ENCODE measurements at places on chromosomes 3 and 15.

GRCh38 chr15:27804569-27805260 is 294.4 kb downstream of the OCA2 start:
- DNase-seq, result no peak

DNA sequence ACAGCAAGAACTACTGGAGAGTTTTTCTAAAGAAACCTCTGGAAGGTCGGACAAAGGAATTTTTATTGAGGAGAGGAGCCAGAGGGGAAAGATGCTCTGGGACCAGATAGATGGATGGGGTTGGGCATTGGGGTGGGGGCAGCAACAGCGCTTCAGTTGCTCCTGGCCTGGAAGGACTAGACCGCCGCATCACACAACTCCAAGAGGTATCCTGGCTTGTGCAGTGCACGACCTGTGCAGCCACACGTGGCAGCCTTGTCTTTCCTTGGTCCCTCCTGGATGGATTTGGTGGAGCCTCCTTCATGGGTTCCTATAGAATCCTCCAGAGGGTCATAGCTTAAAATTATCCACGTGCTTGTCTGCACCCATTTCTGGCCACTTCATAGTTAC is 23.0 kb downstream of the MAGEF1 start:
- DNase-seq, result no peak

- no peak for DNase-seq
Measured at GRCh38 chr3:71035314-71035713, 548.2 kb downstream of the FOXP1 start.

- DNase-seq, result peak; percentile 24
Measured at GRCh38 chr15:89899295-89899945, 5.6 kb upstream of the AP3S2 start.

- DNase-seq, result no peak
Measured at GRCh38 chr15:70772402-70772801, 9.0 kb upstream of the UACA start.

DNA sequence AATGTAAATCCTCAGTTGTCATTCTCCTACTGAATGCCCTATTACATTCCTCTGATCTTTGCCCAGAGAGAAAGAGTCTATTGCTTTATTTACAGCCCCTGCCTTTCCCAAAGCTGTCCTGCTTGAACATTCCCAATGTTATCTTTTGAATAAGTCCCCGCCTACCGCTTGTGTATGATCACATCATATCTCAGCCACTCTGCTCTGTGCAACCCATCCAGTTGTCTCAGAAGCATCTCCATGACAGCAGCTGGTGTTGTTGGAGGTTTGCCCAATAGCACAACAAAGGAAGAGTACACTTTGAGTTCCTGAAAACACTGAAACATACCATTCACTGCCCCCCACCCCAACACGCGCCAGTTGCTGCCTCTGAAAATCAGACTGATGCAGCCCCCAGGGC is 22.0 kb upstream of the FAM3D start:
- DNase-seq, result no peak

GRCh38 chr15:33155691-33156420 is 38.7 kb downstream of the FMN1 start:
- DNase-seq, result no peak

DNA sequence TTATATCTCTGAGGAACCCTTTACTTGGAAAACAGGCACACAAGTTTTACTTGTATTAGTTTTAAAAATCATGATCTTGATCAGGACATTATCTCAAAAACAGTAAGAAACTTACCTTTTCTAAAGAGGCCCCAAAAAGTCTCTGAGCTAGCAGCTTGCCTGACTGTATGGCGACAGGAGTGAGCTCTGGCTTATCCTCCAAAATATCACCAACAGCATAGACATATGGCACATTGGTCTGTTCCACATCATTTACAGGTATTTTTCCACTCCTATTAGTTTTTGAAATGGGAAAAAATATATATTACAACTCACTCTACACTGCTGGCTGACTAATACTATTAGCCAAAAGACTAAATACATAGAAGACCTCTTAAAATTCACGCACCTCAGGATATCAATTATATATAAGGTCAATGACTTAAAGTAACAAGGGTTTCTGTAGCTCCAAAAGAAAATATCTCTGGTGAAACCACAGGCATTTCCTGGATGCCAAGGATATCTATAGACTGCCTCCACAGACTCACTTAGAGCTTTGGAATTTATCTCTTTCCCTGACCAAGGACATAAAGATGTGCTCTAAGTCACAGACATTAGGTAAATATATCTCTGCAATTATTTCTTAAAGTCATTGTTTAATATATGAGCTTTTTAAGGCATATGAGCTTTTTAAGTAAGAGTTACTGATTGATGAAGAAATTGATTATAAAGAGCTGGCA is 33.1 kb downstream of the TXNRD3 start:
- no peak for DNase-seq

DNA sequence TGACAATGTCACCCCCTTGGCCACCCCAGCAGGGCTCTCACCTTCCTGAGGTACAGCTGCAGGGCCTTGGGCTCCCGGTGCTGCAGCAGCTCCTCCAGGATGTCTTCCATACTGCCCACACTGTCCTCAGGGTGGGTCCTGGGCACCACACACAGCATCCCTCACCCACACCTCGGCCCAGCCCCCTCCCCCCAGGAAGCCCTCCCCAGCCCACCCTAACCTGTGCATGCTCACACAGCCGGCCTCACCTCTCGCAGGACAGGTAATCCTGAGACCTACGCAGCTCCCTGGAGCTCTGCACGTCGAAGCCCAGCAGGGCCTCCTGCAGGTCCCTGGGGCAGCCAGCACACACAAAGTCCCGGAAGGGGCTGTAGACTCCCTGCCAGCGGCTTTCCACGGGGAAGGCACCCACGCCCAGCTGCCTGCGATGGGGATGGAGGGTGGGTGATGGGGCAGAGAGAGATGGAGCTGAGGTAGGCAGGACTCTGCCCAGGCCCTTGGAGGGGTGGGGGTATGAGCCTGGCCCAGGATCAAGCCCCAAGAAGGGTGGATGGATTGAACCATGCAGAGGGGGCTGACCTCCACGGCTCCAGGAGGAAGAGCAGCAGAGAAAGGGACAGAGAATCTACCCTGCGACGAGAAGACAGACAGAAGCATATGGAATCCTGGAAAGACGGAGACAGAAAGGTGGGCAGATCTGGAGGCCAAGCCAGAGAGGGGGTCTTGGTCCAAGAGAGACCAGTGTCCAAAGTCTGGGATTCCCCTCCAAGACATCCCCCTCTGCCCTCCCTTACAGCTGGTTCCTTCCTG is 16.7 kb downstream of the ALS2CL start:
- DNase-seq, result no peak

DNA sequence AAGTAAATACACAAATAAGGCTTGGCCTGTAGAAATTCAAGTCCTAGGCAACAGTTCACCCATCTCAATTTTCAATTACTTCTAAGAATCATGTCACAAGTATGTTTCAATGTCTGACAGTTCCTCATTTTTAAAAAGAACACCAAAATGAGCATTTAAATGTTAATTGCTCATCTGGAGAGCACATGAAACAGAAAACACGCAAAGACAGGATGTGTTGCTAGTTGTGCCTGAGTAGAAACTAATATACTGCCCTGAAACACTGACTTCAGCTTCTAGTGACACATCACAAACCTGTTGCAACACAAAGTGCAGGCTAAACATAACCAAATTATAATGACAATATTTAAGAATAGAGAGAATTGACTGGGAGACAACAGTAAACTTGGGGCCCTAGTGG is 167.3 kb upstream of the THBS1 start:
- no peak for DNase-seq

DNA sequence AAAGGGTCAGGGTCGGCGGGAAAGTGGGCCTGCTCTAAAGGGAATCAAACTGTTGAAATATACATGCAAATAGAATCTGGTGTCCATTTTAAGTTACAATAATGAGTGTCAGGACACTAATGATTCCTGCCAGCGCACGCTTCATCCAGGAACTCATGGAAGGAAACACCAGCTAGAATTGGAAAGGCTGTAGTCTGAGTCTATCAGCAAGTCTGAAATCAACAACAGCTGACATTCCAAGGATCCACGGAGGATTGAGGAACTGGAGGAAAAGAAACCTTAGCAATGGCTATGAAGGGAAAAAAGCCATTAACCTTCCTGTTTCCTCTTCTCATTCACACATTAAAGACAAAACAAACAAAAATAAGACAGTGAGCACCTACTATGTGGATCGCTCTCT is 1063.1 kb downstream of the NTRK3 start:
- DNase-seq, result no peak

GRCh38 chr3:132416161-132416560 is 1.1 kb upstream of the DNAJC13 start:
- no peak for DNase-seq

DNA sequence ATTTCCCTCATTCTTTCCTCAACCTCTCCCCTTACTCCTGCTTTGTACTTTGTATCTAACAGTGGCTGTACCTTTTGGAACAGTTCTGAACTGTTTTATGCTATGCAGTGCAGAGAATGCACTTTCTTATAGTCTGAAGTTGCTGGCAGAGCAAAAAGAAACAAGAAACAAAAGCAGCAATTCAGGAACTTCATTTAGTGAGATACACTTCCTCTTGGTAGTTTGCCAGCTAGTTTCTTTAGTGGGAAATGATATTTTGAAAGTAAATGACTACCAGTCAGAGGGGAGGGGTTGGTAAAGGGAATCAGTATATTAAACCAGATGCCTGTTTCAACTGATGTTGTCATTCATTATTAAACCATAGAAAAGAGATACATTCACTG is 55.0 kb upstream of the CHD2 start:
- no peak for DNase-seq

- DNase-seq, result no peak
Measured at GRCh38 chr15:35309886-35310285, 224.8 kb upstream of the NANOGP8 start.

DNA sequence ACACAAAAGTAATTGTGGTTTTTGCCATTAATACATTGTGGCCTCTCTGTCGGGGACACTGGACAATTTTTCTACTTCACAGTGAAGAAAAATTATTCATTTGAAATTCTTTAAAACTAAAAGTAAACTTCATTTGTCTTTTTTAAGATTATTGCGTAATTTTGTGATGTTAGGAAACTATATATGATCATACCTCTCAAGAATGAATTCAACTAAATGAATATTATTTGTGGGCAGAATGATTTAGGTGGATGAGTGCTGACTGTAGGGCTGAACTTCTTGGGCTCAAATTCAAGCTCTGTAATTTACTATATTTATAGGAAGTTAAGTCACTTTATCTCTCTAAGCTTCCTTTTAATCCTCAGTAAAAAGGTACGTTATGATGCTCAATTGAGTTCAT is 441.2 kb downstream of the ROBO1 start:
- no peak for DNase-seq

GRCh38 chr3:112333002-112333380 is at the start of gene CD200:
Gene CD200 (plus strand): TSS chr3:112333156. CDS start chr3:112333213, 57 bp downstream.
- DNase-seq, result peak; percentile 77

- no peak for DNase-seq
Measured at GRCh38 chr3:168155303-168155702, 59.6 kb upstream of the GOLIM4 start.

DNA sequence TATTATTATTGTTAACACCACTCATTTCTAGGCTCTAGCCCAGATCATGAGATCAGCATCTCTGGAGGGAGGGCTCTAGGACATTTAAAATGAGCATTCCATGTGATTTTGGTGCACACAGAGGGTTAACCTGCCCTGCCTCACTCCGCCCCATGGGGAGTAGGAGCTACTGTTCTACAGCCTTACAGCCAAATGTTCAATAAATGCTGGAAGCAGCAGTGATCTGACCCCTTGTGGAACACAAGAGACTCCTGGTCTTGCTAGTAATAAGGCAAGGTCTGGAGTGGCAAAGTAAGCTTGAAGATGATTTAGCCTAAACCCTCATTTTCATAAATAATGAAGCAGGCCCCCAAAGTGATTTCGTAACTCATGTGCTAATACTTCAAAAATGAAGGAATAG is 166.4 kb upstream of the EOMES start:
- DNase-seq, result no peak

DNA sequence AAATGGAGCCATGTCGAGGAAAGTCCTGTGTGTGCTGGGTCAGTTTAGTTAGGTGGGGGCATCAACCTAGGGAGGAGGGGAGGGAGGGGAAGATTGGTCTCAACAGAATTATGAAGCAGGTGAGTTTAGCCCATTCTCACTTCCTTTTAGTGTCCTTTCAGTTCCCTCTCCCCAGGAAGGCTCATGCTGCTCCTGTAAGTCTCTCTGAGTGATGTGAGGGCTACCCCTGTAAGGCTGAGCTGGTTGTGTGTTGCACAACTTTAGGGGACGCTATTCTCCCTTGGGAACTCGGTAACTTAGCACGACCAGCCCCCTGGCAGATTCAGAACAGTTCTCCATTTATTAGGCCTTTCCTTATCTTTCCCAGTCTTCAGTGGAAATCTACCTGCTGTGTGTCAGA is 21.2 kb downstream of the IL5RA start:
- DNase-seq, result no peak

DNA sequence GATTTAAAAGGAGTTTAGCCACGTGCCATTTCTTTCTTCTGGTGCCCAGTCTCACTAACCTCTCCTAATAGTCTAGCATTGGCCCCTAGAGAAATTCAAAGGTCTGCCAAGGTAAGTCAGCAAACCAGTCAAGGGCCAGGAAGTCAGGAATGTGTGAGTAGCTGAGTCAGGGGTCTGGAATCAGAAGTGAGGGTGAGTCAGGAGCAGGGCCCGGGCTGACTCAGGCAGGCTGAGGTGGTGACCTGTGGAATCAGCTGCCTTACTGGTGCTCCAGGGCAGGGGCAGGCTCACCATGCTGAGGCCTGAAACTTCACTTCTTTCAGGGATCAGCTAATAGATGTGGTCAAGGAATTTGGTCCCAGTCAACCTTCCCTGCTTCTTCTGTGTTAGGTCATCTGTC is 105.8 kb upstream of the MYZAP start:
- DNase-seq, result no peak

- DNase-seq, result no peak
Measured at GRCh38 chr15:61480295-61480694, 251.2 kb upstream of the RORA start.

DNA sequence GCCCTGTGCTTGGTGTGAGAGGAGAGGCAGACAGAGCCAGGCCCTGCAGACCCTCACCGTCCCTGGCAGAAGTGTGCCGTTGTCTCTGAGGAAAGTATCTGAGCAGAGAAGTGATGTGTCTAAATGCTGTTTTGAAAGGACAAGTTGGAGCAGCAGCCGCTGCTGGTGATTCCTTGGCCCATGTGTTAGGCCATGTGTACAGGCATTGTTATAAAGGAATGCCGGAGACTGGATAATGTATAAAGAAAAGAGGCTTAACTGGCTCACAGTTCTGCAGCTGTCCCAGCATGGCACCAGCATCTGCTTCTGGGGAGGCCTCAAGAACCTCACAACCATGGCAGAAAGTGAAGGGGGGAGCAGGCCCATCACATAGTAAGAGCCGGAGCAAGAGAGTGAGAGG is 334.6 kb upstream of the ATP10A start:
- no peak for DNase-seq

DNA sequence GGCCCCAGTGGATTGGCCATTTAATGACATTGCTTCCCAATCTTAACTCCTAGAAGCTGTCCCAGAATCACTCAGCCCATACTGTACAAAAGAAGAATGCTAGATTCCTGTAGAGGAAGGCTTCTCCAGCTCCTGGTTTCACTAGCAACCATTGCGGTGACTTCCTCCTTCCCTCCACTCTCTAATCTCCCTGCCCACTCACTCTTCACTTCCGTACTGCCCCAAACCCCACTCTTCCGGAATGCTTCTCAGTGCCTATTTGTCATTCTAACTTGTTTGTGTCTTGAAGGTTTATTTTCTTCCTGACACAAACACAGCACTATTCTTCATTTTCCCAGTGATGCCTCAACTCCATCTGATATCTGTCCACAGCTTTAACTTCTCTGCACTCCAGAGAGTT is 97.1 kb upstream of the SPATA16 start:
- no peak for DNase-seq
